ENCODE measurements at places on chromosomes 16 and 17.

DNA sequence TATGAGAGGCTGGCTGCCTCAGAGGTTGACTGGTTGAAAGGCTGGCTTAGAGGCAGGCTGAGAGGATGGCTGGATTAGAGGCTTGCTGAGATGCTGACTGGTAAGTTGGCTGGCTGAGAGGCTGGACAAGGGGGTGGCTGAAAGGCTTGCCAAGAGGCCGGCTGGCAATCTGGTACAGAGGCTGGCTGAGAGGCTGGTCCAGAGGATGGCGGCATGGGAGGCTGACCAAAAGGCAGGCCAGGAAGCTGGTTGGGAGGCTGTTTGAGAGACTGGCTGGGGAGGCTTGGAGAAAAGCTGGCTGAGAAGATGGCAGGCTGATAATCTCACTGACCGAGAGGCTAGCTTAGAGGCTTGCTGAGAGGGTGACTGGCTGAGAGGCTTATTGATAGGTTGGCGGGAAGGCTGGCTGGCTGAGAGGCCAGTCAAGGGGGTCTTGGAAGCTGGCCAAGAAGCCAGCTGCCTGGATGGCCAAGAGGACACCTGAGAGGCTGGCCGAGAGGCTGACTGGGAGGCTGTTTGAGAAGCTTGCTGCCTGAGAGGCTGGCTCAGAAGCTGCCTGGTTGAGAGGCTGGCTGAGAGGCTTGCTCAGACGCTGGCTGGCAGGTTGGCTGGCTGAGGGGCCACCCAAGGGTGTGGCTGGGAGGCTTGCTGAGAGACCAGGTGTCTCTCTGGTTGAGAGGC, 34.2 kb upstream of the ACSM2B start:
- no peaks in the 10 kb centered on the region for H3K4me1 ChIP-seq
- H3K27me3 ChIP-seq: peaks cover 56% of the 10 kb centered on the region
- no peak overlapping the region for H3K4me3 ChIP-seq
- H3K27ac ChIP-seq: no peak overlapping the region

GRCh38 chr16:2967211-2967631, 1.9 kb upstream of the PAQR4 start:
- no peak overlapping the region for H3K27ac ChIP-seq
- DNase-seq: no peak
- H3K4me3 ChIP-seq: peak overlapping the region; percentile 6
- peaks cover 11% of the 10 kb centered on the region for H3K4me1 ChIP-seq

GRCh38 chr17:17061516-17061915, 19.3 kb downstream of the MPRIP start:
- no peak for DNase-seq
- H3K36me3 ChIP-seq: peaks cover 12% of the 10 kb centered on the region
- peak overlapping the region; percentile 73 for H3K27ac ChIP-seq

DNA sequence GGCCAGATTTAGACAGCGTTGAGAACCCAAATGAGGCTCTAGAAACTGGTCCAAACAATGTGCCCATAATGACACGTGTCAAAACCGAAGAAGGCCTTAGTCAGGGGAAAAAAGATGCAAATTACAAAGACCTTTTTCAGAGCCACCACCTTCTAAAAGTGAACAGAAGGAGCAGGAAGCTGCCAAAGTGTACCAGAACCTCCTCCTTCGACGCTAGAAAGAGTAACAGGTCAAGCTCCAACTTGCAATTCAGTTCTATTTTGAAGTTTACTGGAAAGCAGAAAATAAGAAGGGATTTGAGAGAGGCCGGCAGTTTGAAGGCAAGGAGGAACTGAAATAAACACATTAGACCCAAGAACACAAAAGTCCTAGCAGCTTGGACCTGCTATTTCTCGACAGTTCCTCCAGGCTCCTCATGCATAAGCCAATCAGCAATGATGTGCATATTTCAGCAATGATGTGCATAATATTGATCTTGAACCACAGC, 61.8 kb downstream of the XYLT1 start:
- H3K27ac ChIP-seq: no peak overlapping the region
- no peak overlapping the region for H3K4me3 ChIP-seq
- H3K4me1 ChIP-seq: peaks cover 18% of the 10 kb centered on the region
- H3K27me3 ChIP-seq: no peaks in the 10 kb centered on the region

- no peak overlapping the region for H3K27ac ChIP-seq
- H3K4me3 ChIP-seq: no peak overlapping the region
- no peaks in the 10 kb centered on the region for H3K36me3 ChIP-seq
These were observed 7.3 kb downstream of the APOH start for GRCh38 chr17:66221755-66222530.

- no peak overlapping the region for H3K27ac ChIP-seq
- H3K36me3 ChIP-seq: peaks cover under 1% of the 10 kb centered on the region
- no peak overlapping the region for H3K4me3 ChIP-seq
- DNase-seq: no peak
- H3K27me3 ChIP-seq: peaks cover 6% of the 10 kb centered on the region
These were observed 33.3 kb downstream of the TRIM25 start for GRCh38 chr17:56880571-56880970.

- no peak overlapping the region for H3K27ac ChIP-seq
- H3K4me3 ChIP-seq: no peak overlapping the region
- peaks cover 18% of the 10 kb centered on the region for H3K4me1 ChIP-seq
- DNase-seq: no peak
- peaks cover 60% of the 10 kb centered on the region for H3K27me3 ChIP-seq
- peaks cover 2% of the 10 kb centered on the region for H3K36me3 ChIP-seq
These were observed 12.8 kb downstream of the STAC2 start for GRCh38 chr17:39212841-39213480.

- H3K27me3 ChIP-seq: no peaks in the 10 kb centered on the region
- no peaks in the 10 kb centered on the region for H3K36me3 ChIP-seq
- no peaks in the 10 kb centered on the region for H3K4me1 ChIP-seq
- no peak for DNase-seq
- no peak overlapping the region for H3K4me3 ChIP-seq
These were observed 86.6 kb upstream of the DNAH9 start for GRCh38 chr17:11511696-11512095.

GRCh38 chr17:49344914-49345313, 17.1 kb downstream of the ZNF652 start:
- H3K4me1 ChIP-seq: peaks cover 59% of the 10 kb centered on the region
- H3K27me3 ChIP-seq: no peaks in the 10 kb centered on the region
- H3K36me3 ChIP-seq: peaks cover 20% of the 10 kb centered on the region
- DNase-seq: no peak
- no peak overlapping the region for H3K27ac ChIP-seq
- H3K4me3 ChIP-seq: peak overlapping the region; percentile 33

- H3K4me1 ChIP-seq: no peaks in the 10 kb centered on the region
- no peak for DNase-seq
- H3K27me3 ChIP-seq: no peaks in the 10 kb centered on the region
- H3K27ac ChIP-seq: no peak overlapping the region
- no peaks in the 10 kb centered on the region for H3K36me3 ChIP-seq
These were observed 137.9 kb downstream of the CDH11 start for GRCh38 chr16:64983963-64984362.

- DNase-seq: no peak
- no peaks in the 10 kb centered on the region for H3K36me3 ChIP-seq
- no peak overlapping the region for H3K27ac ChIP-seq
- no peak overlapping the region for H3K4me3 ChIP-seq
These were observed 253.9 kb upstream of the CACNG5 start for GRCh38 chr17:66580956-66581391.

- DNase-seq: no peak
- peaks cover 23% of the 10 kb centered on the region for H3K36me3 ChIP-seq
- H3K4me1 ChIP-seq: peaks cover 30% of the 10 kb centered on the region
- H3K4me3 ChIP-seq: peak overlapping the region; percentile 96
- no peaks in the 10 kb centered on the region for H3K27me3 ChIP-seq
These were observed 5.0 kb upstream of the TLCD2 start for GRCh38 chr17:1714980-1715802.

DNA sequence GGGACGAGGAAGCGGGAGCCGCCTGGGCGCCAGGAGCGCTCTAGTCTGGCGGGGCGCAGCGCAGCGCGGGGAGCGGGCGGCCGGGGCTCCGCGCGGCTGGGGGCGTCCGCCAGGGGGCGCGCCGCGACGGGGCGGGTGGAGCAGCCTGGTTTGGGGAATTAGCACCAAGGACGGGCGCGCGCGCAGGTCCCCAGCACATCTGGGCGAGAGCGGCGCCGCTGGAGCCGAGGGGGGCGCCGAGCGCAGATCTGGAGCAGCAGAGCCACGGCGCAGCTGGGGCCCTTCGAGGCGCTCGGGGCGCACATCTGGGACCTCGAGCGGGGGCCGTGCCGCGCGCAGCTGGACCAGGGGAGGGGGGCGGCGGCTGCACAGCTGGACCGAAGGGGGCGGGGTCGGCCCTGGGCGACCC, at the start of gene NXPH3:
TSS of gene NXPH3 (plus strand) at position 193 of the 409 bp plus-strand sequence. CDS start 349 bp downstream, outside the sequence.
- H3K27me3 ChIP-seq: peaks cover 85% of the 10 kb centered on the region
- peak; percentile 37 for DNase-seq
- no peak within 1 kb of the TSS for H3K27ac ChIP-seq
- peaks cover 7% of the 10 kb centered on the region for H3K36me3 ChIP-seq

- no peak for DNase-seq
- no peaks in the 10 kb centered on the region for H3K27me3 ChIP-seq
- peak overlapping the region; percentile 65 for H3K4me3 ChIP-seq
These were observed 238.1 kb downstream of the MRTFB start for GRCh38 chr16:14309001-14309886.

- H3K4me3 ChIP-seq: no peak overlapping the region
- no peak overlapping the region for H3K27ac ChIP-seq
- H3K4me1 ChIP-seq: no peaks in the 10 kb centered on the region
- no peak for DNase-seq
- H3K27me3 ChIP-seq: no peaks in the 10 kb centered on the region
- H3K36me3 ChIP-seq: peaks cover 23% of the 10 kb centered on the region
These were observed 78.4 kb downstream of the TRIM37 start for GRCh38 chr17:59028328-59028727.

DNA sequence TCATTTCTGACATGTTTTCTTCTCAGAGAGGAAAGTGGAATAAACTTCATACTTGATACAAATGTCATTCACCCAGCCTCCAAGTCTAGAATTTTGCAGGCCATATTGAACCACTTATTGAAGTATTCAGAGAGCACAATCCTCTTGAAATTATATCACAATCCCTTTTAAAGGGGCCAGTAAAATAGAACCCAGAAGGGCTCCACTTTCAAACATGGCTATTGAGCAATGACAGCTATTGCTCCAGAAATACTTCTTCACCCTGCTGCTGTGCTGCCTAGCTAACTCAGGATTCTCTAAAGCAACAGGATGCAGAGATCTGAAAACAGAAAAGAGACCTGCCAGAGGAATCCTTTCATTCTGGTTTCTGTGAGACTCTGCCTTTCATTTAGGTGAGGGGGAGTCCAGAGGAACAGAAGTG, 275.0 kb upstream of the CDH5 start:
- H3K27ac ChIP-seq: no peak overlapping the region
- H3K4me1 ChIP-seq: no peaks in the 10 kb centered on the region

GRCh38 chr17:7307686-7308624, 527 bp downstream of the EIF5A start:
- peaks cover 38% of the 10 kb centered on the region for H3K4me1 ChIP-seq
- DNase-seq: peak; percentile 36
- H3K27me3 ChIP-seq: no peaks in the 10 kb centered on the region
- H3K4me3 ChIP-seq: peak overlapping the region; percentile 82

DNA sequence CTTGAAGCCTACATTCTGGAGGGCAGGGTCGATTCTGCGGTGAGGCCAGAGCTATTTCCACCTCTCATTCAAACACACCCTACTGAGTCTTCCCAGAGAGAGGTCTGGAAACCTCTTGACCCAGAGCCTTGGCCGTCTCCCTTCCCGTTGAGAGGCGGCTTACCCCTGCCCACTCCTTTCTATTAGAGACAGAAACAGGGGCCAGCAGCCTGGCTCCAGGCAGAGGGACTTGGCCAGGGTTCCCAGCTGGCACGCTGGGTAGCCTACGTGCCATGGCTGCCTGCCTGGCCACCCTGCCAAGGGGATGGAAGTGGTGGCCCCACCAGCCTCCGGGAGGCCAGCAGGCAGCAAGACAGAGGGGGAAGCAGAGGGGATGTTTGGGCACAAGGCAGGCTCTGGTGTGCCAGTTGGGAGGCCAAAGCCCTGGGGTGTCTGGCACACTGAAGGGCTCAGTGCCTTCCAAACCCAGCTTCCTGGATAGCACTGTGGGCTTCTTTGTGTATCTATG, 6.0 kb downstream of the STAC2 start:
- peaks cover 20% of the 10 kb centered on the region for H3K27me3 ChIP-seq
- DNase-seq: no peak
- no peak overlapping the region for H3K4me3 ChIP-seq
- H3K36me3 ChIP-seq: no peaks in the 10 kb centered on the region
- H3K27ac ChIP-seq: no peak overlapping the region

DNA sequence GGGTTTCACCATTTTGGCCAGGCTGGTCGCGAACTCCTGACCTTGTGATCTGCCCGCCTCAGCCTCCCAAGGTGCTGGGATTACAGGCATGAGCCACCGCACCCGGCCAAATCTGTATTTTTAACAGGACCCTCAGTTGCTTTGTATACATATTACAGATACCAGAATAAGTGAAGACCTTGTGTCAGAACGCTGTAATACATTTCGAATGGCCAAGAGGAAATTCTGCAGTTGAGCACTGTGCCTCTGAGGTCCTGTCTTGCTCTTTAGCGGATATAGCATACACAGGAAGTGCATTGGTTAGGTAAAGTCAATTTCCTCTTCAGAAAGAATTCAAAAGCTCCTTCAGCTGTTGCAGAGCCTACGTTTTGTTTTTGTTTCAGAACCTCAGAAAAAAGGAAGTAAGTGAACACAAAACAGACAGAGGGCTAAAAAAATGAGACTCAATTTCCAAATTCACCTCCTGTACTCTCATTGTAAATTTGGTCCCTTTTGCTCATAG, 15.7 kb downstream of the CRLF3 start:
- H3K36me3 ChIP-seq: peaks cover 20% of the 10 kb centered on the region
- H3K4me3 ChIP-seq: peak overlapping the region; percentile 81
- H3K27me3 ChIP-seq: no peaks in the 10 kb centered on the region
- H3K27ac ChIP-seq: peak overlapping the region; percentile 95
- peak; percentile 34 for DNase-seq

DNA sequence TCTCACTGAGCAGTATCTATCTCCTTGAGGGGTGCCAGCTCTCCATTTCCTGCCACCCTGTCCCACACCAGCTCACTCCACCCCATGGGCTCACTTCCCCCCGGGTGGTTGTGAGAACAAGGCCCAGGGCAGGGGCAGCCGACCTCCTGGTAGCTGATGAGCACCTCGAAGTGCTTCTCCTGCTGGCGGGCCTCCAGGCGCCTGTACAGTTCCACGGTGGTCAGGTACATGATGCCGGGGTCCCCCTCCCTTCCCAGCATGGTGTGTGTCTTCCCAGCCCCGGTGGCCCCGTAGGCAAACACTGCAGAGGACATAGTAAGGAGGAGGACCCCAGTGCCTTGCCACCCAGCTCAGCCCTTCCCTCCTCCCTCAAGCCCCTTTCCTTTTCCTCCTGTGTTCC, 12.5 kb downstream of the KIF18B start:
- no peaks in the 10 kb centered on the region for H3K27me3 ChIP-seq
- H3K27ac ChIP-seq: no peak overlapping the region
- H3K4me3 ChIP-seq: no peak overlapping the region
